ENCODE measurements at places on chromosomes 1 and 21.

DNA sequence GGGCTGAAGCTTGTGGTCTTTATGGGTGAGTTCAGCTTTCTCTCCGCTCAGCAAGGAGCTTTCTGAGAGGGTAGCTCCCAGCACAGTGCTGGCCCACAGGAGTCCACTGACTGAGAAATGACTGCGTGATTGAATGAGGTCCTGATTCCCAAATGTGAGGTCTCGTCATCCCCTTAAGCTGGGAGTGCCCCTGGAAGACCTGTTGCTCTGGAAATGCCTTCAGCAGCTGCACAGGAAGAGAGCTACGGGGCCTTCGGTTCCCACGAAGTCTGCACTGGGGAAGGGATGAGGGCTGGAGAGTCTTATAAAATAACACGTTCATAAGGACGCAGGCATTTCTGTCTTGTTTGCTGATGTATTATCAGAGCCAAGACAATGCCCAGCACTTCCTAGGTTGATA is 14.0 kb downstream of the TNNT2 start:
- no peak for DNase-seq

- no peak for DNase-seq
These were observed 106.5 kb upstream of the SLC44A3 start for GRCh38 chr1:94713472-94714141.

DNA sequence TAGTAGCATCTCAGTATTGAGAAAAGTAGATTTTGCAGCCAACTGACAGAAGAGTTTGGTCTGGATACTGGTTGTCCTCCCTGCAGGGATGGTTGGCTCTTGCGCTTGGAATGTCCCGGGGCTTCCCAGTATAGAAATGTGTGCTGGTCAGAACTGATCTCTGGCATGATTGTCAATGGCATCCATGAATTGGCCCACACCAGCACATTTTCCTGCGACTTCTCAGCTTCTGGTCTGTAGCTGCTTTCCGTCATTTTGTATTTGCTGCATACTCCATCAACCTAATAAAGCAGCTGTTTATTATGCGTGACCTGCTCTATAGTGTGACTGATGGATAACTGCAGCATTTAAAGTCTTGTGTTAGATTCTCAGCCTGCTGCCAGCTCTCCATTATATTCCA is 203.7 kb downstream of the S1PR1 start:
- no peak for DNase-seq

GRCh38 chr1:1344655-1345361 is 4.4 kb downstream of the DVL1 start:
- no peak for DNase-seq

GRCh38 chr1:248622570-248623001 is 12.3 kb downstream of the OR2T11 start:
- DNase-seq, result no peak

DNA sequence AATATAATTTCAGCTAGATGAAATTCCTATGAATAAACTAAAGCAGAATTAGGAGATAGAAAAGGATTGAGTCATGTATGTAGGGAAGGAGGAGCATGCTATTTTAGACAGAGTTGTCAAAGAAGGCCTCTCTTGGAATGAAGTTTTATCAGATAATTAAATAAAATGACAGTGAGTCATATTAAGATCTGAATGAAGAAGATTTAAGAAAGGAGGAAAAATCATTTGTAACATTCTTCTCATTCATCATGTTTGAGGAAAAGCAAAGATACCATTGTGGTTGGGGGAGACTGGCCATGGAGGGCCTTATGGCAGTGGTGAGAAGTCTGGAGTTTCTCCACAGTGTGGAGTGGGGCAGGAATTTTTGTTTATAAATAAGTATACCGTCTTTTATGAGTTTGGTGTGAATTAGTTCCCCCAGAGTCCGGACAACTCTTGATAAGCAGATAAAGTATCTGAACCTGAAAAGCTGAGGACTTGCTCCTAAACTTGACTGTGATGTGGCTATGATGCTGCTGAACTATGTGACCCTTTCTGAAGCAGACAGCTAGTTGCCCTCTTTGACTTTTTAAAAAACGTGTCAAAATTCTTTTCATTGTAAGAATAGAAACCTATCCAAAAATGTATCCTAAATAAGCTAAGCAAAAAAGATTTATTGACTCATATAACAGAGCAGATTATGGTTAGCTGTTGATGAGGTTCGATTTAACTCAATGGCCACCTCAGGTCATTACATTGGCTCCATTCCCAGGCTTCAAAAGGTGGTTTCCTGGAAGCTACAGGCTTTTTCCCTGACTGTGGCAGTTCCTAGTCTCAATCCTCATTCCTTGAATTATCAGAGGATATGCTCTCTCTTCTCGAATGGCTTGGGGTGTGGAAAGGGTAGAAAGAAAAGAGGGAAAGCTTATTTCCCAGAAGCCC is 90.8 kb downstream of the LHX9 start:
- no peak for DNase-seq

GRCh38 chr21:46182548-46183336 is 1.5 kb downstream of the SPATC1L start:
- no peak for DNase-seq

GRCh38 chr1:183339556-183340167 is 78.5 kb downstream of the NMNAT2 start:
- no peak for DNase-seq

DNA sequence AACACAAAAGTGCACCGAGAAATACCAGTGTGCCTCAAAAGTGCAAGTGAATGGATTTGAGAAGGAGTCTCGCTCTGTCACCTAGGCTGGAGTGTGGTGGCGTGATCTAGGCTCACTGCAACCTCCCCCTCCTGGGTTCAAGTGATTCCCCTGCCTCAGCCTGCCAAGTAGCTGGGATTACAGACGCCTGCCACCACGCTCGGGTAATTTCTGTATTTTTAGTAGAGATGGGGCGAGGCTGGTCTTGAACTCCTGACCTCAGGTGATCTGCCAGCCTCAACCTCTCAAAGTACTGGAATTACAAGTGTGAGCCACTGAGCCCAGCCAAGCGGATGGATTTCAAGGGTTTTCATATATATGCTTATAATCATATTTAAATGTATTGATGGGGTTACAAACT is 35.8 kb downstream of the PRRX1 start:
- no peak for DNase-seq

GRCh38 chr21:45413922-45414321 is 9.0 kb downstream of the COL18A1 start:
- no peak for DNase-seq

GRCh38 chr1:38029081-38029681 is 16.6 kb downstream of the UTP11 start:
- peak; percentile 55 for DNase-seq

GRCh38 chr1:83961571-83962295 is 37.2 kb downstream of the TTLL7 start:
- DNase-seq, result no peak

GRCh38 chr1:152759453-152760173 is 1.8 kb downstream of the KPRP start:
- DNase-seq, result no peak

DNA sequence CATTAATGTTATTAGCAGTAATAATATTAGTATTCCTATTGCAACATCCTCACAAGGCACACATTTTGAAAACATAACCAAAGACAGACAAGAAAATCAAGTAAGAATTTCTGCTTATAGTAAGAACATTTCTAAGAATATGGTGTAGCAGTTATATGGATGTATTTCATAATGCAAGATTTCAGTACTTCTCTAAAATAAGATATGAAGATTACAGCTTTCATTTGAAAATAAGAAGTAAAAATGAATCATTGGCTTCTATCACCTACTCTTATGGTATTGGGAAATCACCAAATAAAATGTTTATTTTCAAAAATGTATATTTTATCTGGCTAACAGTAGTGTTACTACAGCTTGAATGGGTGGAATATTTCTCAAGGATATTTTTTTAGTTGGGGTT is 103.8 kb upstream of the USP25 start:
- no peak for DNase-seq

DNA sequence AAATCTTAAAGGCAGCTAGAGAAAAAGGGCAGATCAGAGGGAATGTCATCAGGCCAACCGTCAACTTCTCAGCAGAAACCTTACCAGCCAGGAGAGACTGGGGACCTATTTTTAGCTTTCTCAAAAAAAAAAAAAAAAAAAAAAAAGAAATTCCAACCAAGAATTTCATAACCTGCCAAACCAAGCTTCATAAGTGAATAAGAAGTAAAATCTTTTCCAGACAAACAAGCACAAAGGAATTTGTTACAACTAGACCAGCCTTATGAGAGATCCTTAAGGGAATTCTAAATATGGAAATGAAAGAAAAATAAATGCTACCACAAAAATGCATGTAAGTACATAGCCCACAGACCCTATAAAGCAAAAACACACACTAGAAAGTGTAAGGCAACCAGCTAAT is 267.7 kb downstream of the AKT3 start:
- DNase-seq, result no peak

DNA sequence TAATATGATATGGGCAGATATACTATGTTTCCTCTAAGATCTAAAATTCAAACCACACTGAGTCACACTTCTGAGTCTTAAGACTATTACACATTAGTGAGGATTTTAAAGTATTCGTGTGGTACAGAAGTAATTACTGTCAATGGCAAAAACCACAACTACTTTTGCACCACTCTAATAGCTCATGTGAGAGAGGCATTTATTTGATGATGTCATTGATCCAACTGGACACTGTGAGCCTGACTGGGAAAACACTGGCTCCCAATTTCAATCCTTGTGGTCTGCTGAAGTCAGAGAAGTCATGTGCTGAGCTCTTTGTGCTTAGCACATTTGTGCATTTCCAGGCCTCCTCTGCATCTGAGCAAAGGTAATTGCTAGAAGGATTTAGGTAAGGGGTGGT is 377.8 kb downstream of the USH2A start:
- no peak for DNase-seq

GRCh38 chr1:221993444-221993948 is 251.6 kb upstream of the DUSP10 start:
- DNase-seq, result no peak

GRCh38 chr1:189305279-189305678 is 1172.4 kb downstream of the BRINP3 start:
- DNase-seq, result no peak

DNA sequence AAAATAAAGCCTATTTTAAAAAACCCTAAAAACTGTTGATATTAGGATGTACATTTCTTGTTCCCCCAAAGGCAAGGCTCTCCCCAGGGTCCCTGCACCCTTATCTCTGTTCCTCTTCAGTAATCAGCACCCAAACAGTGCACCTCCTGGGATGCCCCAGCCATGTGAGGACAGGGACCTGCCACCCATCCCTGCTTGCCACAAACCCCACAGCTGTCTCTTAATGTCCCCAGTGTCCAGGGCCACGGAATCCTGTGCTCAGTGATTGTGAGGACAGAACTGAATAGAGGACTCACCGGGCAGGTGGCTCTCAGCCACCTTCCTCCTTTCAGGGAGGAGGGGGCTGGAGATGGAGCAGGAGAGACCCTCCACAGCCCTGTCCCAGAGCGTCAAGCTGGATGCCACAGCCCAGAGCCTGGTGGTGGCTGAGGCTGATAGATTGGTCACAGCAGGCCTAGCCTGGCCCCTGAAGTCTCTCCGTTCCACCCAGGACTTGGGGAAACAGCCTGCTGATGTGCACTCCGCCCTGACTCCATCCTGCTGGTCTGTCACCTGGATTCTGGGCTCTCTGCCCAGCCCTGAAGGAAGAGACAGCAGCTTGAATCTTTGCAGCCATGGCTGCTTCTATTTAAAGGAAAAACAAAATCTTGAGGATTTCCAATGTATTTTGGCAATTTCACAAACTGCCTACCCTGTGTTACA is 23.1 kb downstream of the RNF187 start:
- no peak for DNase-seq

- no peak for DNase-seq
These were observed 76.5 kb downstream of the SYT6 start for GRCh38 chr1:114077188-114077587.

DNA sequence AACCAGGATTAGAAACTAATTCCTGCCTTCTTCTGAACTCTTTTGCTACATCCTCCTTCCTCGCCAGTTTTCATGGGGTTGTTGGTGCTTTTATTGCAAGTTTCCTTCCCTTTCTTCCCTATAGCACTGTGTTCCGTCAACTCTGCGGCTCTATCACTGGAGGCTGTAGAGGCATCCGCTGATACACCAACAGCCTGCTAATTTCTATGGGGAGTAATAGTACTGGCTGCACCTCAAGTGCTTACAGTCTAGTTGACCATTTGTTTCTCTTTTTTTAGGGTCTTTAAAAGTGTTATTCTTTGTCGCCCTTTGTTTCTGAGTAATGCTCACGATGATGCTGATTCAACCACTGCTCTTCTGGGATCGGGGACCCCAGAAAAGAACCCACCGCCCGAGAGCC is 746 bp downstream of the MIS18A start:
- DNase-seq, result no peak

GRCh38 chr1:168397806-168398205 is 117.1 kb downstream of the TBX19 start:
- DNase-seq, result no peak

- DNase-seq, result no peak
These were observed 263.9 kb downstream of the DNM3 start for GRCh38 chr1:172105230-172105629.

DNA sequence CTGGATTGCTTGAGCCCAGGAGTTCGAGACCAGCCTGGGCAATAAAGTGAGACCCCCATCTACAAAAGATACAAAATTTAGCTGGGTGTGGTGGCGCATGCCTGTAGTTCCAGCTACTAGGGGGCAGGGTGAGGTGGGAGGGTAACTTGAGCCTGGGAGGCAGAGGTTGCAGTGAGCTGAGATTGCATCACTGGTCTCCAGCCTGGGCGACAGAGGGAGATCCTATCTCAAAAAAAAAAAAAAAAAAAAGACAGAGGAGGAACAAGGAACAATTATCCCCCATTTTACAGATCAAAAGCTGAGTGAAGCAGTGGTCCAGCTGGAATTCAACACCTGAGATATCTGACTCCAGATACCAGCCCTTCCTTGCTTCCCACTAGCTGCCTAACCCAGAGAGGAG is 34.8 kb downstream of the L1TD1 start:
- no peak for DNase-seq

GRCh38 chr1:941588-942383 is 17.3 kb downstream of the NOC2L start:
- no peak for DNase-seq

DNA sequence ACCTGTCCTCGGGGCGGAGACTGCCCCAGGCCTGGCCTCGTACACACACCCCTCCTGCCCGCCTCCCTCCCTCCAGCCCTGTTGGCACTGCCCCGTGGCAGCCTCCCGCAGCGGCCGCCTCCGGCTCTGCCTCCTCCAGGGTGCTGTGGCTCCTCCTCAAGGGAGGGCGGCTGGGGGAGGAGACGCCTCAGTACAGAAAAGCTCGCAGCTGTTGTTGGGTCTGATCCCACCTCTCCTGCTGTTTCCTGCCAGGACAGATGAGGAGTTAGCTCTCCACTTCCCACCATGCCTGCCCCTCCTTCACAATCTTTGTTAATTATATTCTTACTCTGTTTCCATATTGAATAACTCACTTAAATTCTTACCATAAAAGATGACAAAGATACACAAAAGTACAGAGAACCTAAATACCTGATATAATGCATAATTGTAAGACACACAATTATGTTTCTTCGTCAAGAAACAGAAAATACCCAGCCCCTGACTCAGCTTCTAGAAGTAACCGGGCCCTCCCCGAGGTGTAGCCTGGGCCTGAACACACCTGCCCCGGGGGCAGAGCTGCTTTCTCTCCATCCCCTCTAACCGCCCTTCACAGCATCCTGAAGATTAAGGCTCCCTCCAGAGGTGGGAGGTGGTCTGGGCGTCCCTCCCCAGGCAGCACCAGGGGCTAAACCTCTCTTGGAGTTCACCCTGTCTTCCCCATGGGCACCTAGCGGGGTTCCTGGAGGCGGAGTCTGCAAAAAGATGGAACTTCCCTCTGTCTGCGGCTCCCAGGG is 30.6 kb upstream of the COL6A1 start:
- no peak for DNase-seq

GRCh38 chr1:109306832-109307273 is at the start of gene MYBPHL:
TSS of gene MYBPHL (minus strand) at chr1:109307011. CDS start at chr1:109306991, 20 bp downstream.
- DNase-seq, result no peak

- no peak for DNase-seq
These were observed 182.4 kb downstream of the CDC7 start for GRCh38 chr1:91682882-91683597.
